Glomerular endothelial cell (primary cell): ENCODE measurements at places on chromosomes 6 and 20. TPM values are rescaled to one million over a fixed set of nuclear protein-coding genes. Genes with fewer than 3 reads are reported as not detected.

The SLC17A2 gene
- not detected in 2 replicates for total RNA-seq

The HLA-DOB gene
- 0.29 and 1.2 TPM in 2 replicates for total RNA-seq

The PRR18 gene
- total RNA-seq: not detected in 2 replicates

The TP53TG5 gene
- total RNA-seq: not detected in 2 replicates

GRCh38 chr20:39270837-39271604 lies 308.9 kb downstream of the DHX35 start:
- DNase-seq: no peak

GRCh38 chr20:6347916-6348315 lies 225.1 kb upstream of the FERMT1 start:
- DNase-seq: no peak

- DNase-seq: no peak
Measured at GRCh38 chr6:33425668-33426577, 6.1 kb downstream of the SYNGAP1 start.

DNA sequence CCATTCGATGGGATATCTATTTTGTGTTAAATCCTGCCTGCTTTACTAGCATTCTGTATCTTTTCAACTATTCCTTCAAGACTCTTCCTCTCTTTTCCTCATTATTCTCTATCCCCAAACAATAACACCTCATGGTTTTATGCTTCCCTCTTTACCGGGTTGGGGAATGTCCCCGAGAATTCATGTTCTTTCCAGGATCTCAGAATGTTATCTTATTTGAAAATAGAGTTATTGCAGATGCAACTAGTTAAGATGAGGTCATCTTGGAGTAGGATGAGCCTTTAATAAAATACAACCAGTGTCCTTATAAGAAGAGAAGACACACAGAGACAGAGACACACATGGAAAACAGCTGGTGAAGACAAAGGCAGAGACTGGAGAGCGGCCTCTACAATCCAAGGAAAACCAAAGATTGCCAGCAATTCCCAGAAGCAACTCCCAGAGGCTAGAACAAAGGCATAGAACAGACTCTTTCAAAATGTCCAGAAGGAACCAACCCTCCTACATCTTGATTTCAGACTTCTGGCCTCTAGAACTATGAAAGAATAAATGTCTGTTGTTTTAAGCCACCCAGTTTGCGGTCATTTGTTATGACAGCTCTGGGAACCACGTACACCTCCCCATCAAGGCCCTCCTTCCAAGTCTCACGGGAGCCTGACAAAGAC lies 126.8 kb upstream of the TNFAIP3 start:
- DNase-seq: no peak

DNA sequence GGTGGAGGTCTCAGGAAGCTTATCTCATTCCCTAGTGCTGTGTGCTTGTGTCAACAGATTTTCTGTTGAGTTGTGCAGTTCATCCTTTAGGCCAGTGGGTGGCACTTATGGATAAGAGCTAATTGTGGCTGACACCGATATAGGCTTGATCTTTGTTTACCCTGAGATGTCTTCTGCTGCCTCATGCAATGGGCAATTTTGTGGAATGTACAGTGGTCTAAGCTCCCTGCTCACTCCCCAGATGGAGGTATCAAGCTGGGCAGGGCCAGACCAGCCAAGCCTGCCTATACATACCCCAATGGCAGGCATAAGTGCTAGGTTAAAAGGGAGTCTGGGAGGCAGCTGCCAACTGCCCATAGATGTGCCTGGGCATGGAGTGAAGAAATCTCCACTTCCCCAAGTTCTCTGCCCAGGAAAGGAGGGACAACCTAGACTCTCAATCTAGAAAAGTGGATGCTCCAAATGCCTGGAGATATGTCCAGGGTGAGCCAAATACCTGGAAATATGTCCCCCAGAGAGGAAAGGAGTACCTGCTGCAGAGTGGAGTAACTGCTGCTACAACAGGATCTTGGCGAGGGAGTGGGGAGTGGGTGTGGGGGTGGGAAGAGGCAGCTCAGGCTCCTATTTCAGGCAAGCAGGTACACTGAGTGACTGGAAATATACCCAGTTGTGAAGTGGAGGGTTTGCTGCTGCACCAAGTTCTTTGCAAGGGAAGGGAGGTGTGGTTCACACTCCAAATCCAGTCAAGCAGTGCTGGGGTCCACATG lies 53.2 kb upstream of the ARG1 start:
- peak; percentile 16 for DNase-seq

- DNase-seq: no peak
Measured at GRCh38 chr6:70666706-70667105, 977 bp upstream of the SMAP1 start.

DNA sequence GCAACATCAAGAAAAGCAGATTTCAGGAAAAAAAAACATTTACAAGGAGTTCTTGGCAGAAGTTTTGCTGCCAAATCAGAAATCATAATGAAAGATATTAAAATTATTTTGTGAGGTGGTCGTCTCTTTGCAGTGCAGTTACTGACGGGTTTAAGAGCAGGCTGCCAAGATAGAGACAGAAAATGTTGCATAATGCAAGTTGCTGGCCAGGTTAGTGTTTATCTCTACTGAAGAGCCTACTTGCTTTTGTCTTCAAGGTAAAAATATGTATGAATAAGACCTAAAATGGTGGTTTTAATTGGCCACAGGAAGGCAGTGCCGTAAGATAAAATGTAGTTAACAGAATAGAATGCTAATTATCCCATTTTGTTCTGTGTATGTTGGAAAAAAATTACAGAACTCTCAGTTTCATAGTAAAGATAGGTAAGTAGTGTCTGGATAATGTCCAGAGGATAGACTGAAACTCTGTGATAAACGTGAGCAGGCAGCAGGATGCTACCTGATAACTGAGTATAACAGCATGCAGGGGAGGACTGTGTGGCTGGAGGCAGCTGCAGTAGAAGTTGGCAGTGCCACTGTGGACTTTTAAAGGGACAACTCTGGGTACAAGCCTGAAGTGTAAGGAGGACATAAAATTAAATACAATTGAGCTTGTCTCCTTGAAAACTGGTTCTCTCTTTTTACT lies 13.9 kb downstream of the FOXO3 start:
- DNase-seq: no peak

DNA sequence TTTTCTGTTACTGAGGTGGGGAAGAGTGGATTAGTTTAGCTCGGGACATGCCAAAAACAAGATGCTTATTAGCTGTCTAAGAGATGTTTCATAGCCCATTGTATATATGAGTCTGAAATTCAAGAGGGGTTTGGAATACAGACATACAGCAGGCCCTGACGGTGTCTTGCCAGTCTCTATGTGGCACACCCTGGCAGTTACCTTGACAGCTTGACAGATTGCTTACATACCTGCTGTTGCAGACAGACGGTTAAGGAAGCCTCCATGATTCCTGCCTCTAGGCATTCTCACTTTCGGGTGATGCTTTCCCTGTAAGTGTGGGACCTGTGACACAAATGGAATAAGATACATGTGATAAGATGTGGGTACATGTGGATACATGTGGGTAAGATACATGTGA lies 95.0 kb downstream of the QRSL1 start:
- DNase-seq: no peak

- no peak for DNase-seq
Measured at GRCh38 chr6:128259029-128259724, 261.2 kb downstream of the PTPRK start.

DNA sequence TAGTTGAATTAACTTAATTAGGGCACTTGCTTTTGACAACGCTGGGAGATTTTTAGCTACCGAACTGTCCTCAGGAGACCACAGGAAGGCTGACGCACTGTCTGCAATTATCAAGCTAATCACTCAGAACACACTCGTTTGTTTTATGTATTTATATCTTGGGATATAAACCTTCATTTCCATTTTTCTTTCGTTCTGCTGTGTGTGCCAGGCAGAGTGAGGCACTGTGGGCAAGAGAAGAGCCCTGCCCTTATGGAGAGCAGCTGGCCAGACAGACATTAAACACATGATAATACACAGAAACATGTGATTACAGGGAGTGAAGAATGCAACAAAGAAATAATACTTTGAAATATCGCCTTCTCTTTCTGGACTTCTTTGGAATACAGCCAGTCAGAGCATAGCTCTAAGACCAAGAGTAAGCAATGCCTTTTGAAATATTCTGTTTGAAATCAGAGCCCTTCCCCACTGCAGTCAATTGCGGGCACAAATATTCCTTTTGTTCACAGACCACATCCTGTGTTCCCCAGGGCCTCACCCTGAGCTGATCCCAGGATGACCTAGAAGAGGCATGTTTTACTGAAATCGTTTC lies 96.8 kb downstream of the ANKRD60 start:
- no peak for DNase-seq

DNA sequence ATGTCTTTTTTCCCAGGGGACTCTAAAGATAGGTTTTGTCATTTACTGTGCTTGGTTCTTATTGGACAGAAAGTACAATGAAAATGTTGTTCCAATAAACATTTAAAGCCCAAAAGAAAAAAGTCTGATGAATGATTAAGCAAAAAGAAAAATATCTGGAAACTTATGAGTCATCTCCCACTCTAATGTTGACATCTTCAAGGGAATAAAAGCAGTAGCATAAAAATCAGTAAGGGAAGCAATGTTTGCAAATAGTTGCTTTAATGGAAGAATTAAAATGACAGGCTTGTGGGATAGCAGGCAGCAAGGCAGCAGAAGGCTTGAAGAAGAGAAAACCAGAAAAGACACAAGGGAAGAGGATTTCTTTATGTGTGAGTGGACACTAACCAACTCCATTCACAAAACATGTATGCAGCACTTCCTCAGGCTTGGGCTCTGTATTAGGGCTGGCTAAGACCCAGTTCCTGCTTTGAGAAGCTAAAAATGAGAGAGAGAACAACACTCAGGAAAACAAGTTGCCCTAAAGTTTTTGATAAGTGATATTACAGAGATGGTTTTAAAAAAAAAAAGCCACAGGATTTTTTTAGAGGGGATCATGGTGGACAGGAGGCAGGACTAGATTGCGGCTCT lies 263.2 kb upstream of the NT5E start:
- DNase-seq: no peak
